Effector memory CD4-positive, alpha-beta T cell (primary cell): ENCODE measurements at places on chromosomes 3 and 15.

GRCh38 chr3:184011937-184012889 lies 5.5 kb downstream of the ABCC5 start:
- no peak for DNase-seq

DNA sequence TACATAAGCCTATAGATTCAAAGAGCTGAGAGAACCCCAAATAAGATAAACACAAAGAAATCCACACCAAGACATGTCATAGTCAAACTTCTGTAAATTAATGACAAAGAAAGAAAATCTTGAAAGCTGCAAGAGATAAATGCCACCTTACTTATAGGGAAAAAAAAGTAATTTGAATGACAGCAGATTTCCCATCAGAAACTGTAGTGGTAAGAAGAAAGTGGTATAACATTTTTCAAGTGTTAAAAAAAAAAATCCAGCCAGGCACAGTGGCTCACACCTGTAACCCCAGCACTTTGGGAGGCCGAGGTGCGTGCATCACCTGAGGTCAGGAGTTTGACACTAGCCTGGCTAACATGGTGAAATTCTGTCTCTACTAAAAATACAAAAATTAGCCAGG lies 37.4 kb downstream of the CFAP92 start:
- no peak for DNase-seq

DNA sequence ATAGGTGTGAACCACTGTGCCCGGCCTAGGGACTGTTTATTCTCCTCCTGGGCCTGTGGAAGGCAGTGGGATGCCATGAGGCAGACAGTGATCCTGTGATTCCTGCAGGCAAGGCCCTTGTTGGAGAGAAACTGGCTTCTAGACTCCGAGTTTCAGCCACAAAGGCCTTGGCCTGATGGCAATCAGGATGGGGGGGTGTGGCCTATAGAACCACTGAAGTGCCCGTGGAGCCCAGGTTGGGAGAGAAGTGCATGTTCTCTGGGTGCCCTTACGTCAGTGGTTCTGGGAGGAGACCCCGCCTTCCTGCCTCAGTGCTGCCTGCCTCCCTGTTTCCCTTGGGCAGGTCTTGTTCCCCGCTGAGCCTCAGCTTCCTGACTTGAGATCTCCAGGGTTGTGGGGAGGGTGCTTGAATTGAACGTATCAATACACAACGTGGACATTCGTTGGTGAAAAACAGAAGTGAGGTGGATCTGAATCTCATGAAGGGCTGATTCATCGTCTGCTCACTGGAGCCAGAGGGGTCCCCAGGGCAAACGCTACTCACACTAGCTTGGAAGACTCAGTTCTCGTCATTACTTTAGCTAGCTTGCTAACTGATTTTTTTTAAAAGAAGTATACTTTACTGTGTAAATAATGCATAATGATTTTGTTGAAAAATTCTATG lies 31.8 kb downstream of the IRAK2 start:
- no peak for DNase-seq

- no peak for DNase-seq
These were observed 559 bp upstream of the LRRN1 start for GRCh38 chr3:3798631-3799113.

GRCh38 chr3:53823956-53824657 lies 22.1 kb downstream of the CHDH start:
- DNase-seq, result no peak

GRCh38 chr3:65855370-65856100 lies 183.2 kb downstream of the MAGI1 start:
- DNase-seq, result no peak

- peak; percentile 44 for DNase-seq
These were observed 7.4 kb upstream of the U2SURP start for GRCh38 chr3:142993958-142994442.

DNA sequence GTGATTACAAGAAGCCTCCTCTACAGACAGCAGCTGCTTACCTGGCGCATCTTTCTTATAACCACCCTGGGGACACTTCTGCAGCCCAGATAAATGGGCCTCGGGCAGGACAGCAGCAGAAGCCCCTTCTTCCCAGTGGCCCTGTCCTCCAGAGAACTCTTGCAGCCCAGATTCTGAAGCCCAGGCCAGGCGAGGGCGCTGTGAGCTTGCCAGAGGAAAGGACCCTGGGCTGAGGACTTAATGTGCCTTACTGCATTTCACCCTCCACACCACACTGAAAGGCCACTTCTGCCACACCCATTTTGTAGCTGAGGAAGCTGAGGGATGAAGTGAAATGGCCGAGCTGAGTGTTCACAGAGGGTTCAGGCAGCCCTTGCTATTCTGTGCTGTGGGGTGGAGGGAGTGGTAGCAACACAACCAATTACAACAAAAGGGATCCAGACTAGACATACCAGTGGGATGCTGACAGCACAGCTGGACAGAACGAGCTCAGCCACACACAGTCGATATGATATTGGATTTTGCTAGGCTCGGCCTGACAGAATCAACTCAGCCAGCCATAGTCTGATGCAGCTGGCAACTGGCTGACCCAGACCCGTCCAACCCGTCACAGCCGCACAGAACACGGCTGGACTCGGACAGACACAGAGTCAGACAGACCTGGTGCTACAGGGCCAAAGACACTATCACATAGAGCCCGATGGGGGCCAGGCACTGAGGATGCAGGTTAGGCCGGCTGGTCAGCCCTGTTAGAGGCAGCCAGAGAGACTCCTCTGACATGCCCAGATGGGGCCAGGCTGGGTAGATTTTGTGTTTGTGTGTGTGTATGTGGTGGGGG lies 7.3 kb downstream of the ACOX2 start:
- no peak for DNase-seq

- DNase-seq, result no peak
These were observed 23.0 kb upstream of the CCK start for GRCh38 chr3:42289026-42289425.

- DNase-seq, result no peak
These were observed 229.1 kb downstream of the CHST2 start for GRCh38 chr3:143348486-143349327.

- DNase-seq, result no peak
These were observed 18.7 kb upstream of the APH1B start for GRCh38 chr15:63258658-63259057.

DNA sequence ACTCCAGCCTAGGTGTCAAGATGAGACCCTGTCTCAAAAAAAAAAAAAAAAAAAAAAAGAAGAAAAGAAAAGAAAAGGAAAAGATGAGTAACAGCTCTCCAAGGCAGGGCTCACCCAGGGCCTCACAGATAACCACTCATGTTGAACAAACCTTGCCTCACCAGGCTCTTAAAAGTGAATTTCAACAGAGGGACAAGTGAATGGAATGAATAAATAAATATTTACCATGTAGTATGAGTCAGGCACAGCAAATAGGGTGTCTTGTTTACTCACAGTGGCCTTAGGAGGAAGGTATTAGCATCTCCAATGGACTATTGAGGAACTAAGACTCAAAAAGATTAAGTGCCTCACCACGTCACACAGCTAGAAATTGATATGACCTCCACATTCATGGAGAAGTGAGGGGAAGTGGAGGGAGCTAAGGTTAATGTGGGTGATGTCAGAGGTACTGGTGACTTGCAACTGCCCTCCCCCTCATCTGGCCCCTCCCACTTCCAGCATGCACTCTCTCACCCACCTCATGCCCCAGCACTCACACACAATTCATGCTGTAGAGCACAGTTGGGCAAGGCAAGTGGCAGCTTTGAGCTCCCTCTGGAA lies 255.5 kb downstream of the UACA start:
- DNase-seq, result no peak

GRCh38 chr3:13669457-13669856 lies 120.5 kb downstream of the FBLN2 start:
- no peak for DNase-seq
